Naive thymus-derived CD8-positive, alpha-beta T cell (primary cell): ENCODE measurements at places on chromosomes 2 and 18.

DNA sequence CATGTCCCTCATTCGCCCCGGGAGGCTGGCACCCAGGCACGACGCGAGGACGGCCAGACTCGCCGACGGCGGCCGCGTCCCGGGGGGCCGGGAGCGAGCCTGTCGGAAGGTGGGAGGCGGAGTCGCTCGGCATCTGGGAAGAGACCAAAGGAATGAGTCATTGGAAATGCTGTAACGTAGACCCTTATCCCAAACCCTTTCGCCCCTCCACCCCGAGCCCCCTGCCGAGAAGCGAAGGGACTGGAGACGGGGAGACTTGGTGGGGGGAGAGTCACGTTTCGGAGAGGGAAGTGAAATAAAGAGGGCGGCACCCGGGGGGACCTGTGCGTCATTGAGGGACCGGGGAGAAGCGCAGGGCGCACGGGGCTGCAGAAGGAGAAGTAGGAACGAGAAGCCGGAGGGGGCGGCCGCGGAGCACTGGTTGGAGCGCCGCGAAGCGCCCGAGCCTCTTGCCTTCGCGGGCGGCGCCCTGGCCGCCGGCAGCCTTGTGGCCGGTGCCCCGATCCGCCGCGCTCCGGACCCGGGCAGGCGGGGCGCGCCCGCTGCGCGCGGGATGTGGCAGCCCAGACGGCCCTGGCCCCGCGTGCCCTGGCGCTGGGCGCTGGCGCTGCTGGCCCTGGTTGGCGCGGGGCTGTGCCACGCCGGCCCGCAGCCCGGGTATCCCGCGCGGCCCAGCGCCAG, at the start of gene EMILIN2:
Gene EMILIN2, plus strand, starts transcription at position 371 of the 681 bp plus-strand sequence. Its CDS starts 183 bp downstream, at position 554.
- H3K4me1 ChIP-seq, result peaks cover 27% of the 10 kb centered on the region
- H3K27me3 ChIP-seq, result peaks cover 47% of the 10 kb centered on the region
- peak within 1 kb of the TSS; percentile 35 for H3K27ac ChIP-seq
- no peaks in the 10 kb centered on the region for H3K36me3 ChIP-seq
- H3K4me3 ChIP-seq, result peak within 1 kb of the TSS; percentile 75

DNA sequence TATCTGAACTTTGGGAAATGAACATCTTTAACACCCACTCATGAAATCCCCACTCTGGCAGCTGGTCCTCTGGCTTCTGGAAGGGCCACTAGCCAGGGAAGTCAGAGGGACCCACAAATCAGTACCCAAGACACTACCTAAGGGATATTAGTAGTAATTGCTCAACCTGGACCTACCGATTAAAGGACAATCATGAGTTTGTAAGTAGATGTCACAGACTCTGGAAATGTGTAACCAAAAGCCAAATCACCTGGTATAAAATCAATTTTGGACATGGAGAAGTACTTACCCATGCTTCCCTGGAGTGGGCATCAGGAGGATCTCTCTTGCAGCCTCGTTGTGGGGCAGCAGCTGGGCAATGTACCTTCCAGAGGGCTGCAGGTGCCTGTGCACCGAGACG, 389.8 kb downstream of the ALK start:
- H3K27ac ChIP-seq, result no peak overlapping the region
- no peaks in the 10 kb centered on the region for H3K36me3 ChIP-seq
- DNase-seq, result no peak

DNA sequence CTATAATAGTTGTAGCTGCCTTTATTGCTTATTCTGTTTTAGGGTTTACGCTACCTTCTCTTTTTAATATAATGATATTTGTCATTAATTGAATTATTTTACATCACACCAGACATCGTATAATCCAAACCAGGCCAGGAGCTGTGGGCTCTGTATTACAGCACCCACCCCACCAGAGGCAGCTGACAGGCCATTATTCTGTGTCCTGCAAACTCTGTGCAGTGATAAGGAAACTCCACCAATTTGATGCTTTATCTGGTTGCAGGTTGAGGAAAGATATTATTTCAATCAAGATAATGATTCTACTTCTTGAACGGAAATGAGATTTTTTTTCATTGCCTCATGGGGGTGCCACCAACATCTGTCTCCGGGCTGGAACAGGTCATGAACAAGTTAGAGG, 227.3 kb downstream of the ZBTB7C start:
- H3K36me3 ChIP-seq, result no peaks in the 10 kb centered on the region
- no peak overlapping the region for H3K4me3 ChIP-seq
- DNase-seq, result no peak
- peaks cover 31% of the 10 kb centered on the region for H3K27me3 ChIP-seq

DNA sequence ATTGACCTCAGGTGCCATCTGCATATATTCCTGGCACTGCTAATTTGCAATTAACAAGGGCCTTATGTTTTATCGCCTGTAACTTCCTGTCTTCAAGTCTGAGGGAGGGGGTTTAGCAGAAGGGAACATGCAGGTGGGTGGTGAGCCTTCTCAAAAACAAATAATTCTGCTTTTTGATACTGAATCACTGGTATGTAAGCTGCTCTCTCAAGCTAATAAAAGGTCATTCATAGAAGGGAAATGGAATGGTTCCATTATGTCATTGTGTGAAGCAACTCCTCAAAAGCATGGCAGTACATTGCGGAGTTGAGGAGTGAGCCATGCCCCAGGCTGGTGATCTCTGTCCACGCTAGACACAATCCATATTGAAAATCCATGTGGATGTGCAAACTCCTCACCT, 414.8 kb upstream of the ID2 start:
- H3K36me3 ChIP-seq, result no peaks in the 10 kb centered on the region
- H3K4me1 ChIP-seq, result no peaks in the 10 kb centered on the region
- H3K4me3 ChIP-seq, result no peak overlapping the region
- no peak overlapping the region for H3K27ac ChIP-seq

GRCh38 chr2:4507661-4508060, 804.3 kb downstream of the DCDC2C start:
- no peak overlapping the region for H3K4me3 ChIP-seq
- H3K36me3 ChIP-seq, result no peaks in the 10 kb centered on the region
- no peaks in the 10 kb centered on the region for H3K4me1 ChIP-seq
- H3K27me3 ChIP-seq, result no peaks in the 10 kb centered on the region

GRCh38 chr2:165627470-165627869, 158.0 kb downstream of the CSRNP3 start:
- no peak overlapping the region for H3K27ac ChIP-seq
- no peak for DNase-seq
- H3K4me3 ChIP-seq, result no peak overlapping the region
- no peaks in the 10 kb centered on the region for H3K36me3 ChIP-seq
- H3K27me3 ChIP-seq, result peaks cover 1% of the 10 kb centered on the region
- H3K4me1 ChIP-seq, result peaks cover 14% of the 10 kb centered on the region

- no peaks in the 10 kb centered on the region for H3K36me3 ChIP-seq
- peaks cover 2% of the 10 kb centered on the region for H3K4me1 ChIP-seq
- no peak within 1 kb of the TSS for H3K27ac ChIP-seq
- no peak for DNase-seq
These were observed at the start of gene GRB14 for GRCh38 chr2:164620873-164621763. Gene GRB14 (minus strand): TSS chr2:164621482. CDS start chr2:164621309, 173 bp downstream.

DNA sequence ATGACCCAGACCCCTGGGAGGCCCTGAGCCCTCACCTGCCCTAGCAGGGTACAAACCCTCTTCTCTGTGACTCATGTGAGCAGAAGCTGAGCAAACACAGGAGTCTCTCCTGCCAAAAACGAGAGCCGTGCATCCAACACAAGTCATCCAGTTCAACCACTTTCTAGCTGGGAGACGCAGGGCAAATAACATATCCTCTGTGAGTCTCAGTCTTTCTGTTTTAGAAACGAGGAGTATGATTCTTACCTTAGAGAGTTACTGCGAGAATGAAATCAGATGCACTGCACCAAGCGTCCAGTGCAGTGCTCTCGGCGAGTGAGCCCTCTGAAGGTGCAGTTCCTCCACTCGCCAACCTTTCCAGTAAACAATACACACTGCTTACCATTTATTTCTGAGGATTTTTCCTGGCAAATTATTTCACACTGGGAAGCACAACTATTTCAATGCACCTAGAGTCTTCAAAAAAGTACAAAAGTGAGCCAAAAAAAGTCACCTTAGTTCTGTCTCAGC, 331.8 kb upstream of the MYT1L start:
- no peak for DNase-seq
- no peak overlapping the region for H3K4me3 ChIP-seq
- H3K36me3 ChIP-seq, result peaks cover 15% of the 10 kb centered on the region
- H3K27me3 ChIP-seq, result peaks cover 2% of the 10 kb centered on the region
- peaks cover under 1% of the 10 kb centered on the region for H3K4me1 ChIP-seq
- no peak overlapping the region for H3K27ac ChIP-seq

GRCh38 chr2:203361922-203362321, 33.7 kb downstream of the ABI2 start:
- peaks cover 12% of the 10 kb centered on the region for H3K36me3 ChIP-seq
- H3K4me1 ChIP-seq, result peaks cover 17% of the 10 kb centered on the region
- H3K27ac ChIP-seq, result no peak overlapping the region
- DNase-seq, result no peak
- H3K27me3 ChIP-seq, result no peaks in the 10 kb centered on the region

- H3K27ac ChIP-seq, result no peak overlapping the region
- H3K27me3 ChIP-seq, result no peaks in the 10 kb centered on the region
- no peak for DNase-seq
- no peaks in the 10 kb centered on the region for H3K36me3 ChIP-seq
These were observed 273.6 kb downstream of the SLC8A1 start for GRCh38 chr2:40178171-40178778.

GRCh38 chr2:109166811-109167210, 37.8 kb downstream of the SH3RF3 start:
- H3K36me3 ChIP-seq, result peaks cover 4% of the 10 kb centered on the region
- no peak for DNase-seq
- H3K27ac ChIP-seq, result no peak overlapping the region
- H3K27me3 ChIP-seq, result no peaks in the 10 kb centered on the region
- H3K4me3 ChIP-seq, result no peak overlapping the region

GRCh38 chr2:49973917-49974368, 819.6 kb upstream of the FSHR start:
- H3K4me1 ChIP-seq, result no peaks in the 10 kb centered on the region
- H3K27ac ChIP-seq, result no peak overlapping the region
- DNase-seq, result peak; percentile 60

DNA sequence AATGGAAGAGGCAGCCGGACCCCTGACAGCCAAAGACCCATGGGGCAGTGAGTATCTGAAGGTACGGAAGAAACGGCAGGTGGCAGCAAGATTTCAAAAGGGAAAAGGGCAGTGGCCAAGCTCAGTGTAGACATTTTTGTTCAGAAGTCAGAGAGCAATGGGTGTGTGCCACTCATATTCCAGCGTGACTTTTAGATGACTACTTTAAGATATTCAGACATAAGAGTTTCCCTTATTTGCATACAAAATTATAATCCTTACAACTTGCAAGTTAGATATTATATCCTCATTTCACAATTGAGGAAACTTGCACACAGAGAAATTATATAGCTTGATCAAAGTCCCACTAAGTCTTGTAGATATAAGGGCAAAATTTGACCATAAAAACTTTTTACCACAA, 60.7 kb upstream of the CYTIP start:
- H3K4me1 ChIP-seq, result peaks cover 27% of the 10 kb centered on the region
- H3K36me3 ChIP-seq, result peaks cover 14% of the 10 kb centered on the region
- no peak overlapping the region for H3K4me3 ChIP-seq
- H3K27ac ChIP-seq, result no peak overlapping the region
- no peak for DNase-seq

- peak overlapping the region; percentile 34 for H3K4me3 ChIP-seq
- H3K36me3 ChIP-seq, result peaks cover 1% of the 10 kb centered on the region
- H3K27ac ChIP-seq, result no peak overlapping the region
- H3K4me1 ChIP-seq, result peaks cover 91% of the 10 kb centered on the region
- DNase-seq, result no peak
These were observed 7.0 kb downstream of the USP34 start for GRCh38 chr2:61463769-61464475.

DNA sequence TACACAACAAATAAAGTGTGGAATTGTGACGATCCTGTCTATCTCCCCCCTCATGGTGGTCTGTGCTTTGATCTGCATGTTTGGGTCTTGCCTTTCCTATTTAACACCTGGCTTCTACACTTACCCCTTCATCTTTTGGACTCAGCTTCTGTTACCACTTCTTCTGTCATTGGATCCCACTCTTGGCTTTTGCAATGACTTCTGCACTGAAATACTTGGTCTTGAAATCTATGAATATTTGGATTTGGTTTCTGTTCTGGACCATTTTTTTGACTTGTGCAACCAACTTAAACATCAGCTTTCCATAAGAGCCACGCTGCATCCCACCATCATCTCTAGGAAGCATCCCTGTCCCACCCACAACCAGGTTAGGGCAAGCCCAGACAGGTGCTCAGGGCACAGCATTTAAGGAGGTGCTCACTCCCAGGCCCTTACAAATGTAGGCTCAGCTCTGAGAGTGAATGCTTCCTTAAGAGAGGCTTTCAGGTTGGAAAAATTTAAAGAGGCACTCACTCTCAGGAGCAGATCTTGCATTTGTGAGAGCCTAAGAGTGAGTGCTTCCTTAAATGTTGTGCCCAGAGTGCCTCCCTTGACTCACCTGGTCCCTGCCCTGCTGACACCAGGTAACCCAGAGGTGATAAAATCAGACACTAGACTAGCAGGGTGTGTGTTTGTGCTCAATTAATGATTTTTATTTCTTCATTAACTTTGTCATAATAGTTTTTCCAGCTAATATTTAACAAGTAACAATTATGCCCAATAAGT, 124.5 kb upstream of the SH3BP4 start:
- H3K27ac ChIP-seq, result no peak overlapping the region
- peaks cover 2% of the 10 kb centered on the region for H3K4me1 ChIP-seq
- H3K36me3 ChIP-seq, result no peaks in the 10 kb centered on the region
- no peak for DNase-seq
- no peak overlapping the region for H3K4me3 ChIP-seq
- H3K27me3 ChIP-seq, result no peaks in the 10 kb centered on the region

- no peaks in the 10 kb centered on the region for H3K27me3 ChIP-seq
- H3K4me1 ChIP-seq, result peaks cover 7% of the 10 kb centered on the region
- no peak overlapping the region for H3K4me3 ChIP-seq
- DNase-seq, result no peak
- H3K36me3 ChIP-seq, result peaks cover 31% of the 10 kb centered on the region
These were observed 7.4 kb downstream of the ODC1 start for GRCh38 chr2:10440736-10441135.

DNA sequence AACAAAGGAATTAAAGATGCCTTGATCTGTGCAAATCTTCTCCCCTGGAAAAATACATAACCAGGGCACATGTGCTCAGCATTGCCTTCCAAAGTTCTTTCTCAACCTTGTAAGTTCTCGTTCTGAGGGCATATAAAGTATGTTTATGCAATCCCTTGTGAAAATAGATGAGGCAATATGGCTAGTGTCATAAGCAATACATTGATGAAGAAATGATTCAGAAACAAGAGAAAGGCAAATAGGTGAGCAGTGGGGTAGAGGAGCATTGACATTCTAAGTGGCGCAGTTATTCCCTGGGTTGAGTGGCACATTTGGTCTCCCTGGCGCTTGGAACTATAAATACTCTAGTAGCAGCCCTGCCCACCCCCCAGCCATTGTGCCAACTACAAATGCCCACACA, 57.4 kb upstream of the PGAP1 start:
- peak overlapping the region; percentile 35 for H3K27ac ChIP-seq
- no peak overlapping the region for H3K4me3 ChIP-seq

- no peak for DNase-seq
- H3K27ac ChIP-seq, result no peak overlapping the region
- no peaks in the 10 kb centered on the region for H3K27me3 ChIP-seq
- H3K36me3 ChIP-seq, result peaks cover 3% of the 10 kb centered on the region
- H3K4me3 ChIP-seq, result no peak overlapping the region
These were observed 144.4 kb downstream of the MGAT5 start for GRCh38 chr2:134398300-134398699.

- no peak for DNase-seq
- peaks cover 23% of the 10 kb centered on the region for H3K36me3 ChIP-seq
- no peak overlapping the region for H3K27ac ChIP-seq
These were observed 115.0 kb upstream of the RMDN2 start for GRCh38 chr2:37809931-37810570.
